ENCODE measurements at places on chromosomes 4 and X.

DNA sequence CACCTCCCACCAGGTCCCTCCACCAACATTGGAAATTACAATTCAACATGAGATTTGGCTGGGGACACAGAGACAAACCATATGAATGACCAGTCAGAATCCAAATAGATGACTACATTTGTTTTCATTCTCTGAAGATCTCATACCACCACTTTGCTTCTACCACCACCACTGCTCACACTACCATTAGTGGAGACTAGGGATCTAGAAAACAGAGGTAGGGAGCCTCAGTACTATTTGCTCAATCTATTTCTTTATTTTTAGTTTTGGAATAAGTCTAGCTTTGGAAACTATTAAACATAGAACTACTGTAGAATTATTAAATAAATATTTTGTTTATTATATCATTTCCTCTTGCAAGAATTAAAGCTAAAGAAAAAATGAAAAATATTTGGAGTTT, 727.9 kb downstream of the CCSER1 start:
- no peak for DNase-seq

GRCh38 chrX:47644557-47645091, 5.7 kb downstream of the ELK1 start:
- DNase-seq: no peak

GRCh38 chr4:5141802-5142201, 90.5 kb downstream of the STK32B start:
- no peak for DNase-seq

DNA sequence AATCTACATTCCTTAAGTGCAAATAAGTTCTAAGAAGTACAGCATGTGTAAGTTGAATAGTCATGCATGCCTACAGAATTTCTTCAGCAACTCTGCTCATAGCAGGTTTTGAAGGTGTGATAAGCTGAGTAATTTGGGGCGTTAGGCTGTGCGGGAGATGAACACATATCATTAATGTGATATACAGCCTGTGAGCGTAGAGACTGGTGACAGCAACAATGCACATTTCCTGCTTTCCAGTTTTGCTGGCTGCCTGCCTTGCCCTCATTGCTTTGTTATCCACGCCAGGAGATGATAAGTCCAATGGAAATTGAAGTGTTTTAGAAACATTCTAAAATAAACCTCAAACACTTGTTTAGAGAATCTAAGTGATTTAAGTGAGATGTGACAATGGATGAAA, 1709.4 kb downstream of the ARAP2 start:
- no peak for DNase-seq

DNA sequence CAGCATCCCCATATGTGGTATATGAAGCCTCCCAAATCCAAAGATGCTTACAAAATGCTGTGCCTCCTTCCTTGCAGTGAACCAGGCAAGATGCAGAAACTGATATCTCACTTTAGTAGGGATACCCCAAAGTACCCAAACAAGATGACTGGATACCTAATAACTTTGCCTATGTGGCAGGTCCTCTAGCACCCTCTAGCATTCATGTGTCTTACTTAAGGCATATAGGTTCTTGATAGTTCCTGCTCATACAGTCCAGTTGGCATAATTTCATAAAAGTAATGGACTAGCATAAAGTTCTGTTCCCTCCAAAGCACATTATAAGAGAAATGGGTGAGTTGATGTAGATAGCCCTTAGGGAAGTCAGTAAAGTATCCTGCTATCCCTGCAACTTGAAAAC, 36.8 kb upstream of the SPP1 start:
- DNase-seq: no peak

DNA sequence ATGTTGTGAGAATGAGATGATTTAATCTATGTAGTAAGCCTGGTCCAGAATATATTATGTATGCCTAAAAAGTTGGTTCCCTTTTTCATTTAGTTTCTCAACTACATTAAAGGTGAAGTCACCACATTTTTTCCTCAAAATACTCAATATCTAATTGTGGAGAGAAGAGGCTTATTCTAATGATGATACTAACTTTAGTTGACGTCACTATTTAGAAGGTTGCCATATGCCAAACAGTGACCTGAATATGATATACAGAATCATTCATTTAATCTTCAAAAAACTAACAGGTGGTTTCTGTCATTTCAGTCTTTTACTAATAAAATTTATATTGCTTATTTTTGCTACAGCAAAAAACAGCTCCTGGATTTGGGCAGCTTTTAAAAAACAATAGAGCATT, 480.7 kb upstream of the NWD2 start:
- no peak for DNase-seq

GRCh38 chrX:41350976-41351569, 17.1 kb downstream of the DDX3X start:
- DNase-seq: no peak

DNA sequence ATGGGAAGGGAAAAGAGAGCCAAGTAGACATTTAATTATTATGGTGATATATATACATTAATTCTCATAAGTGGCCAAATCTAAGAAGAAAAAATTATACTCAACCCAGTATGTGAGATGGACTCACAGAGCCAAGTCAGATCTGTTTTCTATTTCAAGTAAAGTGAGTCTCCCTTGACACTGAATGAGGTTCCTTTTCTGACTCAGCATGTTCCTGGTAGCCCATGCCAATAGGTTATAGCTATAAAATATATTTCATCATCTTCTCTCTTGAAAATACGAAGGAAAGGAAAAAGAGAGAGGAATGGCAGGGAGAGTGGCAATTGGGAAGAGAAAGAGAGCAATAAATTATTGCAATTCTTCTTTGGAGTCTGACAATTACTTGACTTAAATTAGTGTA, 68.8 kb upstream of the GRIA2 start:
- no peak for DNase-seq

- DNase-seq: no peak
These were observed 29.0 kb downstream of the UTP14A start for GRCh38 chrX:129934952-129935351.

- no peak for DNase-seq
These were observed 3.1 kb downstream of the MANBA start for GRCh38 chr4:102757681-102758080.

- no peak for DNase-seq
These were observed 10.4 kb downstream of the AFP start for GRCh38 chr4:73446336-73446938.

DNA sequence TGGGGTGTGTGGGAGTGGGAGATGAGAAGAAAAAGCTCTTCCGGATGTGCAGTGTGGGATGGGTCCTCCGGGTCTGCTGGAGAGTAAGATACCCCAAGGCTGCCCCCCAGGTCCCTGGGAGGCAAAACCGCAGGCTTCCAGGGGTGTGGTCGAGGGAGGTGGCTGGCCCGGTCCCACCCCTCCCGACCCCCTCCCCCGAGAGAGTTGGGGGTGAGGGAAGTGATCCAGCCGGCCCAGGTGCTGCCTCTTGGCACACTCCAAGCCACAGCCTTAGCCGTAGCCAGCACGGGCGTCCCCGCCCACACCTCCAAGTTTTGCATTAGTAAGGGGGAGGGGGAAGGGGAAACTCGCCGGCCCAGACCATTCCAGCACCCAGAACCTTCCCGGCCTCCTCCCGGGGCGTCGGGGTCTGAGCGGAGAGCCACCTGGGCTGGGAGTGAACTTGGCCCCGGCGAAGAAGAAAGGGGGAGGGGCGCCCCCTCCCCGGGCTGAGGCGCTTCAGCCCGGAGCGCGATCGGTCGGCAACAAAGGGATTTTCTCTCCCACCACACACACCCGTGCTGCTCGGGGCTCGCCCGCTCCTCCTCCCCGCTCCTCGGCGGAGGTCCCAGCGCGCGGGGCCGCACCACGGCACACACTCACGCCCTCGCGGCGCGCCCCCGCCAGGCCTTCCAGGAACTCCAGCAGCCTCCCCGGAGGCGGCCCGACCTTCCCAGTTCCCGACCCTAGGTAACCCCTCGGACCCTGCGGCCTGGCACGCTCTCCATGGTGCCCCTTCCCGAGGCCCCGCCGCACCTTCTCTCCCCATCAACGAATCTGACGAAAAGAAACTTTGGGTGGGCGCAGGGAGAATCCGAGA, 14.4 kb downstream of the BCOR start:
- DNase-seq: no peak

DNA sequence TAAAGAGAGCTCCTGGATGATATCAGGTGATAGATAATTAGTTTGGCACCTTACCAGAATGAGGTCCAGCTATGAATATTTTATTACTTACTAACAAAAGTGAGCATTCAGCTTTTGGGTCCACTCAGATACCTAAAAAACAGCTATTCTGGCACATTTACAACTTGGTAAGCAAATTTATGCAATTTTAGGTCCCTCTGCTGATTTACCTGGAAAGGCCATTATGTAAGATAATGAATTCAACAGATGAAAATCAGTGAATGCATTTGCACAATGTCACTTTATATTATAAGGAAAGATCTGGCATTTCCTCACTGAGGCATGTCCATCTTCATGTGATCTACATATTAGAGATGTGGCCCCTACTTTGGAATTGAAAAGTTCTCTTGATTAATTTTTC, 517.0 kb downstream of the SPRY1 start:
- DNase-seq: no peak

DNA sequence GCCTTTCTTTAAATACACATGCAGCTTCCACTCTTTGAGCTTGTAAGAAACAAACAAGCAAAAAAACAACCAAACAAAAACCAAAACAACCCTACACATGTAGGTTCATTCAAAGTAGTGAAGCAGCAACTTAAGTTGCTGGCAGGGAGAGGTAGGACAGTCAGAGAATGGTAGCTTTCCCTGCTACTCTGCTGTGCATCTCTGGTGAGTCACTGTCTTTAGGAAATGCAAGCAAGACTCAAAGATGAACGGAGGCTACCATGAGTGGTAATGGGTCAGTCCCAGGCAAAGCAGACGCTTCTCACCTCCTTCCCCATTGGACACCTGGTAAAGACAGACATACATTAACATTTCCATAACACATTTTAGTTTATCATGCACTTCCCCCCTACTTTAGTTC, 43.2 kb downstream of the PGRMC2 start:
- no peak for DNase-seq

GRCh38 chrX:2708021-2708420, 16.9 kb downstream of the CD99 start:
- no peak for DNase-seq

GRCh38 chr4:69120870-69121269, 24.6 kb downstream of the UGT2B7 start:
- no peak for DNase-seq

- DNase-seq: no peak
These were observed 294.3 kb upstream of the BOD1L1 start for GRCh38 chr4:13921805-13922204.

DNA sequence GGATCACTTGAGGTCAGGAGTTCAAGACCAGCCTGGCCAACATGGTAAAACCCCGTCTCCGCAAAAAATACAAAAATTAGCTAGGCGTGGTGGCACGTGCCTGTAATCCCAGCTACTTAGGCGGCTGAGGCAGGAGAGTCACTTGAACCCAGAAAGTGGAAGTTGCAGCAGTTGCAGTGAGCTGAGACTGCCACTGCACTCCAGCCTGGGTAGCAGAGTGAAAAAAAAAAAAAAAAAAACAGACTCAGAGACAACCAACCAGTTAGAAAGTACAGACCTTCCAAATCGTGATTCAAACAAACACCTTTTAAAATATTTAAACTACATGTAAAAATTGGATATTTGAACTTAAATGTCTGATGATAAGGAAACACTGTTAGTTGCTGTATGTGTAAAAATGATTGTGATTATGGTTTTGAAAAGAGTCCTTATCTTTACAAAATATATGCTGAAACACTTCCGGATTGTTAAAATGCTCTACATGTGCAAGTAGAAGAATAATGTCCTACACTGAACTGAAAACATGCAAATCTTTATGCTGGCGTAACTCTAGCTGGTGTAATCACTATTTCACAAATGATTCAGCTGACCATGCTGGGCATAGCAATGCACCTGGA, 37.8 kb downstream of the SH3KBP1 start:
- no peak for DNase-seq

- no peak for DNase-seq
These were observed 1.3 kb upstream of the ZNF141 start for GRCh38 chr4:336099-336892.

- no peak for DNase-seq
These were observed 156.1 kb downstream of the RAB28 start for GRCh38 chr4:13327991-13328390.

DNA sequence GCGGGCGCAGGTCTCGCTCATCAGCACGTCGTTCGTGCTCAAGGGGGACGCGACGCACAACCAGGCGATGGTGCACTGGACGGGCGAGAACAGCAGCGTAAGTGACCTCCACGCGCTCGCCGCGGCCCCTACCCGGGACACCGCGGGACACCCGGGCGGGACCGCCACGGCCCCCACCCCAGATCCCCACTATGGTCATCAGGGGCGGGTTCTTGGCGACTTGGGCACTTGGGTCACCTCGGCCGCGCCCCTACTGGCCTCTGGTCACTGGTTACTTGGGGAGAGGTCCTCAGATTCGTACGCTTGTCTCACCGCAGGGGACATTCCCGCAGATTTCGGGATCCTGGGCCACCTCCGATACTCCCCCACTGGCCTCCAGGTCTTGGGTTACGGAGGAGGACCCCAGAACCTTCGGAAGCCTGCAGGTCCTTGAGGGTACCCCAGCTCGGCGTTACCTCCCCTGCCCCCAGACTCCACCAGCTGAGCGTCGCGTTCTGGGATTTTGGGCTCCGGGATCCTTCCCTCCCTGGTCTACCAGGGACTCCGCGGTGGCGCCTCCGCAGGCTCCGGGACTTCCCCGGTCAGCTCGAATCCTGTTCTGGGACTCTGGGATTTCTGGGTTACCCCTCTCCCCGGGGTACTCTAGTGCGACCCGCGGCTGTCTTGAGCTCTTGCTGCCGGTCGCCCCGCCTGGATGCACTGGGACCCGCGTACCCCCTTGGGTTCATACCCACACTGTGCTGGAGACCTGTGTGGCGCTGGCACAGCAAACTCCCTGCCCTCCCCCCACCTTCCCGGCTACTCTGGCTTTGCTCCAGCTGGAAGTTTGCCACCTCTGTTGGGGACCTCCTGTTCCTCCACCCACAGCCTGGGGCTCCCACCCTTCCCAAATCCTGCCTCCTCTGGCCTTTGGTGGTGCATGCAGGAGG, 956 bp downstream of the SORCS2 start:
- no peak for DNase-seq

DNA sequence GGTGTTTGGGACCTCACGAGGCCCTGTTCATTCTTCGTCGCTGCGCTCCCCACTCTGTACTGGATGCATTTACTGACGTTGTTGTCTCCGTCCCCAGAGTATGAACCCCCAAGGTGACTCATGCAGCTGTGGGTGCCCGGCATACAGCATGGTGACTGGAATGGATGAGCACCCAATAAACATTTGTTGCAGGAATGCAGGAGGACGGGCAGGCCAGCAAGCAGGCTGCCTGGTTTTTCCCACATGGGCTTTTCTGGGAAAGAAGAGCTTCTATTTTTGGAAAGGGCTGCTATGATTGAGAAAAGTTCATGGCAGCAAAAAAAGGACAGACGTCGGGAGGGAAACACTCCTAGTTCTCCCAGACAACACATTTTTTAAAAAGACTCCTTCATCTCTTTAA, 893 bp upstream of the SOD3 start:
- no peak for DNase-seq

- DNase-seq: no peak
These were observed 6.6 kb downstream of the NUDT9 start for GRCh38 chr4:87428979-87429378.

Measured in activated CD4-positive, alpha-beta T cell treated with anti-CD3 and anti-CD28 coated beads for 4 hours (primary cell).